Breast epithelium (tissue), 4 donors: ENCODE measurements at places on chromosomes 4 and X.

DNA sequence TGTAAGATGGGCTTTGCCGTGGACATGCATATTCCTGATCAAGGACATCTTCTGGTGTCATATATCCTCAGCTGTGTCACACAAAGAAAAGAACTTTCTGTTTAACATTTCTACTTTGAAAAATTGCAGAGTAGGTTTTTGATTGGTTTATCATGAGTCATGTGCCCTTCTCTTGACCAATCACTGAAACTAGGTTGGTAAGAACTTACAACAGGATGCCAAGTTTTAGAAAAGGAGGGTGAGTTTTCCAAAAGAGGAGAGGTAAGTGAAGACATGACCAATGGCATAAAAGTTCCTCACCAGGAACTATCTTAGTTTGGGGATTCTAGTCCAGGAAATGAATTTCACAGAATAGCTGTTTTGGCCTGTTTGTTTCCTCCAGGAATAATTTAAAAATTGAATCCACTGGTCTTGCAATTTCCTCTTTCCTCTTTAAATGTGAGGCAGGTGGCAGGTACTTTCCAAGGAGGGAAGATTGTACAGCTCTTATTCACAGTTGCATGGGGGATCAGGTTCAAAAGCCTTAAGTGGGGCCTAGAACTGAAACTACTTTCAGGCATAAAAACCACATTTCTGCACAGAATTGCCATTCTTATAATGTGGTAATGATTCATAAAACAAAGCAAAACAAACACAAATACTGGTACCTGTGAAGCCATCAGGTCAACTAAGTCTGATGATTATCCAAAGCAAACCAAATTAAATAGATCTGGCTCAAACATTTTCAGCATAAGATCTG, 1114.5 kb upstream of the LCORL start:
- no peaks in the 10 kb centered on the region for H3K4me1 ChIP-seq
- H3K36me3 ChIP-seq = no peaks in the 10 kb centered on the region
- H3K27me3 ChIP-seq = no peaks in the 10 kb centered on the region
- H3K4me3 ChIP-seq = no peak overlapping the region
- no peak for DNase-seq
- no peak overlapping the region for H3K27ac ChIP-seq

- no peaks in the 10 kb centered on the region for H3K36me3 ChIP-seq
- H3K27ac ChIP-seq = no peak overlapping the region
- no peak for DNase-seq
Observed at GRCh38 chrX:38845426-38845825, 44.2 kb downstream of the MID1IP1 start.

DNA sequence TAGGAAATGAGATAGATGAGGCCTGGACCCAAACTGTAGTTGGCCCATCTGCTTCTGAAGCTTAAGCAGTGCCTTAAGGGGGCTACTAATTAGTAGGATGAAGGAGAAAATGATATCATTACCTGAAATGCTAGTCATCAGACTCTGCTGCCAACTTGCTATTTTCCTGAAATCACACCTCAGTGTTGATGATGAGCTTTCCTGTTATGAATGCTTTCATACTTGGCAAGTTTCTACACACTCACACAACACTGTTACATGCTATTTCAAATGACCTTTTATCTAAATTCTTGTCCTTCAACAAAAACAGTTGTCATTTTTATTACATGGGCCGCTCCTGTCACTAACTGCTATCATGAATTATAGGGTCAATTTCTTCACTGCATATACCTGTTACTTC, 416.0 kb downstream of the PRDM5 start:
- no peaks in the 10 kb centered on the region for H3K4me1 ChIP-seq
- no peak overlapping the region for H3K27ac ChIP-seq
- no peak for DNase-seq
- H3K4me3 ChIP-seq = no peak overlapping the region
- H3K36me3 ChIP-seq = no peaks in the 10 kb centered on the region

DNA sequence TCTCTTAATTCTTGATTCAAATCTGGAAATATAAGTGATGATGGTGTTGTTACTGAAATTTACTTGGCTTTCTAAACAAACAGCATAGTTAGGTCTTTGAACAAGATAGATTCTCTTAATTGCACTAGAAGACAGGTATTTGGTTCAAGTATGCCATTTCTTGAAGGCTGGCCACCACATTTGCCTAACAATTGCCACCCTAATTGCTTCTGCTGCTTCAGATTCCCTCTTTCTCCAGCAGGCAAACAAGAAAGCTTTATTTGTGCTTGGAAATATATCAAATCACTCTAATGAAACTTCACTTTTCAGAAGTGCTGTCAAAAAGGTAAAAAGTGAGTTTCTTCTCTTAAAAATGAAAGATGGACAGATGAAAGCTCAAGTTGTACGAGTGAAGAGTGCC, 418.6 kb downstream of the INPP4B start:
- no peaks in the 10 kb centered on the region for H3K27me3 ChIP-seq
- H3K36me3 ChIP-seq = no peaks in the 10 kb centered on the region
- no peak for DNase-seq

GRCh38 chr4:124318292-124318691, 394.2 kb downstream of the ANKRD50 start:
- no peak overlapping the region for H3K27ac ChIP-seq
- H3K36me3 ChIP-seq = no peaks in the 10 kb centered on the region
- H3K4me3 ChIP-seq = no peak overlapping the region
- H3K4me1 ChIP-seq = no peaks in the 10 kb centered on the region
- no peak for DNase-seq
- H3K27me3 ChIP-seq = no peaks in the 10 kb centered on the region

GRCh38 chr4:4752576-4753401, 106.7 kb upstream of the MSX1 start:
- DNase-seq = no peak
- H3K4me3 ChIP-seq = no peak overlapping the region
- no peaks in the 10 kb centered on the region for H3K27me3 ChIP-seq
- H3K27ac ChIP-seq = no peak overlapping the region

DNA sequence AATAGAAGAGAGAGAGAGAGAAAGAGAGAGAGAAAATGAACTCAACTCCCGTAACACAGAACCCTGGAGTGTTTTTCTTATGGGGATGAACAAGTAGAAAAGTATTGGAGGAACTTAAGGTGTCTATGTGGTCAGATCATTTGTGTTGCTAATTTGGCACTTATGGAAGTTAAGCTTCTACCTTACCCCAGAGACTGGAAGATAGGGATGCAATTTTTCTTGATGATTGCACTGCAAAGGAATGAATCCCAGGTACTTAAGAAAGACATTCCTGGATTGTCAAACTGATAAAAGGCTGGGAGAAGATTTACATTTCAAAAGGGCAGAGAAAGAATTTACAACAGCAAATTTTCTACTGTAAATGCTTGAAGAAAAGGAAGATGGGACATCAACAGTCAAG, 57.2 kb downstream of the MAP9 start:
- no peaks in the 10 kb centered on the region for H3K27me3 ChIP-seq
- H3K4me1 ChIP-seq = no peaks in the 10 kb centered on the region
- no peak for DNase-seq
- H3K36me3 ChIP-seq = no peaks in the 10 kb centered on the region

DNA sequence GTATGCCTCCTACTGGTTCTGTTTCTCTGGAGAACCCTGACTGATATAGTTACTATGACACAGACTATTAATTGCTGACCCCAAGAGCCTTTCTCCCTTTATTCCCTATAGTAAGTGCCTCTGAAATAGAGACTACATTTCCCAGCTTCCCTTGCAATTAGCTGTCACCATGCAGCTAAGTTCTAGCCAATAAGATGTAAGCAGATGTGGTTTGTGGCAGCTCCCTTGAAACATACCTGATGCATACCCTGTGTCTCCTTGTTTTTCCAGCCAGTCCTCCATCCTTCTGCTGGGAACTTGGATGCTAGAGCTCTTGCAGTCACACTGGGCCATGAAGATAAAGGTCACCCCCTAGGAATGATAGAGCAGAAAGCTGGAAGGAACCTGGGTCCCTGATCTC, 9.7 kb upstream of the TMEM165 start:
- no peaks in the 10 kb centered on the region for H3K36me3 ChIP-seq
- H3K4me3 ChIP-seq = no peak overlapping the region
- H3K27me3 ChIP-seq = no peaks in the 10 kb centered on the region
- no peaks in the 10 kb centered on the region for H3K4me1 ChIP-seq
- no peak for DNase-seq

GRCh38 chrX:151754047-151754429, 19.5 kb downstream of the CNGA2 start:
- DNase-seq = no peak
- H3K27ac ChIP-seq = no peak overlapping the region
- no peaks in the 10 kb centered on the region for H3K36me3 ChIP-seq
- H3K4me3 ChIP-seq = no peak overlapping the region
- H3K27me3 ChIP-seq = no peaks in the 10 kb centered on the region

DNA sequence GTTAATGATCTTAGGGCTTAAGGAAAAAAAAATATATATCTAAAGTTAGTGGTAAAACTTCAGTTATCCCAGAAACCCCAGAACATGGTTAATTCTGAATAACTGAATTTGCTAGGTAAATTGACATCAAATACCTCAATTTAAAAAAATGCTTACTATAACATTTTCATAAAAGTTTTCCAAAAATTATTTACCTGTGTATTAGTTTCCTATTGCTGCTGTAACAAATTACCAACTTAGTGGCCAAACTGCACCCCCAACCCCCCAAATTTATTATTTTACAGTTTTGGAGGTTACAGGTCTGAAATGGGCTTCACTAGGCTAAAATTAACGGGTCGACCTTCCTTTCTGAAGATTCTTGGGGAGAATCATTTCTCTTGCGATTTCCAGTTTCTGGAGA, 95.2 kb downstream of the PDLIM5 start:
- H3K27ac ChIP-seq = peak overlapping the region; percentile 81
- no peaks in the 10 kb centered on the region for H3K4me1 ChIP-seq
- H3K4me3 ChIP-seq = no peak overlapping the region
- no peak for DNase-seq
- H3K36me3 ChIP-seq = no peaks in the 10 kb centered on the region
- no peaks in the 10 kb centered on the region for H3K27me3 ChIP-seq

- no peak overlapping the region for H3K27ac ChIP-seq
- H3K36me3 ChIP-seq = no peaks in the 10 kb centered on the region
- no peaks in the 10 kb centered on the region for H3K4me1 ChIP-seq
- no peaks in the 10 kb centered on the region for H3K27me3 ChIP-seq
- no peak for DNase-seq
Observed at GRCh38 chr4:1776521-1777161, 16.5 kb upstream of the FGFR3 start.

DNA sequence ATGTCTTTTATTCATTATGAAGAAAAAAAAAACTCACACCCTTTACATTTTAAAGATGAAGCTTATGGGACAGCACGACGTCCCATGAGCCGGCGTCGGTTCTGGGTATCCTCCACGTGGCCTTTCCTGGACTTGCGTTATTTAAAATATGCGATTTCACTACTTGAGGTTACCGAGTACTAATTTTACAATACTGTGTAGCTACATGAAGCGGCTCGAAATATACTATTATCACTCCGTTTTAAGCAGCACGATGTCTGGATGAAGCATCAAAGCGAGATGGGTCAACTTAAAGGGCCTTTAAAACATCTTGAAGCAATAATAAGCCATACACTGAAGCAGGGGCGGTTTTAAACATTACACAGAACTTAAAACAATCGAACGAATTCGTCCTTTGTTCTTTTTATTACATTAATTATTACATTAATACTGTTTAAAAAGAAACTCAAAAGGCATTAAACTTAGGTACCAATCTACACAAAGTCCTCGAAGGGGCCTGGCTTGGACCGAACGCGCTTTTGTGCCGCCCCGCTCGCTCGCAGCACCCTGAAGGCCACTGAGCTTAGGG, 1.4 kb upstream of the KLF3 start:
- no peaks in the 10 kb centered on the region for H3K27me3 ChIP-seq
- H3K36me3 ChIP-seq = no peaks in the 10 kb centered on the region
- peak overlapping the region; percentile 99 for H3K27ac ChIP-seq

DNA sequence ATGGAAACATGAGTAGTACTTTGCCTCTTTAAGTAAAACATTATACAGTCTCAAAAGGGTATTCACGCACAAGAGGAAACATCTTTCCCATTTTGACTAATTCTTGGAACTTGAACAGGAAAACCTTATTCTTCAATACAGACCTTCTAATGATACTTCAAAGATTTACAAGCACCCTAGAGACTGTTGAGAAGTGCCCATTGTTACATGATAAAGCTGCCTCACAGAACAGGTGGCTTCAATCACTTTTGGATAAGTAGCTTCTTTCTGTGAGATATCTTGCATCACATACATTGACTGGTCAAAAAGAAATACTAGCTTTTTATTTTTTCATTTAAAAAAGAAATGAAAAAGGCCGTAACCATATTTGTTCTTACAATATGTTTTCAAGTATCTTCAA, 219.4 kb downstream of the EPHA5 start:
- no peak overlapping the region for H3K27ac ChIP-seq
- H3K36me3 ChIP-seq = no peaks in the 10 kb centered on the region
- H3K4me1 ChIP-seq = no peaks in the 10 kb centered on the region
- no peak for DNase-seq
- no peak overlapping the region for H3K4me3 ChIP-seq

DNA sequence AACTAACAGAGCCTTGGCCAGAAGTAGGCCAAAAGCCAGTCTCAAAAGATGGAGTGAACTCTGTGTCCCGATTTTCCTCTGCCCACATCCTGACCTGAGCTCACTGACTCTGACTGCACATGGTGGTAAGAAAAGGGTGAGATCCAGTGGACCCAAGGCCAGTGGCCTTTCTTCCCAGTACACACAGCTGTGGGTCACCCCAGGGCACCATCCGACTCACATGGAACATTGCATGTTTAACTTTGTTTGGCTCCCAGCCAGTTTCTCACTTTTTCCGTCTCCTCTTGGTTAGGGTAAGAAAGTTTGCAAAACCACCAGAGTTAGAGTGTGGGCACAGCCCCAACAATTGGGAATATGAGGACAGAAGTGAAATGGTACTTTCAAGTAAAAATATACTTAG, 69.8 kb downstream of the GAB1 start:
- H3K27me3 ChIP-seq = no peaks in the 10 kb centered on the region
- H3K4me1 ChIP-seq = peaks cover 7% of the 10 kb centered on the region
- H3K36me3 ChIP-seq = no peaks in the 10 kb centered on the region
- H3K4me3 ChIP-seq = no peak overlapping the region

- H3K36me3 ChIP-seq = no peaks in the 10 kb centered on the region
- peaks cover 30% of the 10 kb centered on the region for H3K27me3 ChIP-seq
- H3K27ac ChIP-seq = no peak overlapping the region
- no peak overlapping the region for H3K4me3 ChIP-seq
Observed at GRCh38 chrX:110920991-110921390, 125.4 kb upstream of the CHRDL1 start.

GRCh38 chr4:83083925-83084475, 30.5 kb downstream of the PLAC8 start:
- no peak overlapping the region for H3K27ac ChIP-seq
- H3K36me3 ChIP-seq = no peaks in the 10 kb centered on the region
- H3K27me3 ChIP-seq = no peaks in the 10 kb centered on the region
- no peak overlapping the region for H3K4me3 ChIP-seq
- no peak for DNase-seq
- no peaks in the 10 kb centered on the region for H3K4me1 ChIP-seq

DNA sequence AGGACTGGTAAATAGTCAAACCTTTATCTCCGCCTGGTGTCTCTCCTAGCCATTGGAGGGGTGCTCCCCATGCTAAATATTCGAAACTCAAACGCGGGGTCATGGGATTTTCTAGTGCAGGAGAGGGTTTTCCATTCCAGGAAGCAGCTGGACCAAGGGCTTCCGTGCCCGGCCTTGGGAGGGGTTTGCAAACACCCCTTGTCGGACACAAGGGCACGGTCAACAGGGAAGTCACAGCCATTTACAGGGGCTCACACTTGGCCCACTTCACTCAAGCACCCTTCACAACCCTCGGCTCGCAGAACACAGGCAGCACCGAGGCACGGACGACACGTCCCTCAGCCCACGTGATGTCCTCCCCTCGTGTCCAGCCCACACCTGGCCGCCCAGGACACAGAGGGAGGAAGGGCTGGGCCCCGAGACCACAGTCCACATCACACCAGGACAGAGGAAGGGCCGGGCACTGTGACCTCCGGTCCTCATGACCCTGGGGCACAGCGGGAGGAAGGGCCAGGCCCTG, 10.3 kb upstream of the PLCXD1 start:
- H3K36me3 ChIP-seq = no peaks in the 10 kb centered on the region
- no peak overlapping the region for H3K4me3 ChIP-seq
- no peak overlapping the region for H3K27ac ChIP-seq
- no peaks in the 10 kb centered on the region for H3K27me3 ChIP-seq
- H3K4me1 ChIP-seq = peaks cover 4% of the 10 kb centered on the region
